ENCODE measurements at places on chromosomes 11 and 22. TPM values are rescaled to one million over a fixed set of nuclear protein-coding genes. Genes with fewer than 3 reads are reported as not detected.

The CD248 gene
- 341 TPM for total RNA-seq

The NCAM1 gene
- 0.15 TPM for total RNA-seq

The MMP27 gene
- total RNA-seq, result 0.44 TPM

The TUBA8 gene
- not detected for total RNA-seq

The TRIM48 gene
- total RNA-seq, result not detected

The RAB6A gene
- total RNA-seq, result 150 TPM
